ENCODE measurements at places on chromosomes 7 and 10.

DNA sequence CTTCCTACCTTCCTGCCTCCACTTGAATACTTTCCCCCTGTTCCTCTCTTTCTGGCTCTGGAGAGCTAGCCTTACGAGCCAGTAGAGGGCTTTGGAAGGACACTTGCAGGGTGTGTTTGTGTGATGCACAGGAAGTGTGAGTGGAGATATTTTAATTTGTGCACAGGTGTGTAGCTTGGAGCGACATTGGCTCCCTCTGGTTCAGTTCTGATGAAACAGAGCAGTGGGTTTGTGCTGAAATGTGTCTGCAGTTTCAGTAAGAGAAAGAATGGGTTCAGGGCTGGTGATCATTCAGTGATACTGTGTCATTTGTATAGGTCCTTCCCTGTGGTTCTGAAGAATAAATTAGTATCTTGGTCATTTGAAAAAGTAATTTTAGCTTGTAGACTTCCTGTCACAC is 86.9 kb downstream of the SND1 start:
- no peak for DNase-seq

DNA sequence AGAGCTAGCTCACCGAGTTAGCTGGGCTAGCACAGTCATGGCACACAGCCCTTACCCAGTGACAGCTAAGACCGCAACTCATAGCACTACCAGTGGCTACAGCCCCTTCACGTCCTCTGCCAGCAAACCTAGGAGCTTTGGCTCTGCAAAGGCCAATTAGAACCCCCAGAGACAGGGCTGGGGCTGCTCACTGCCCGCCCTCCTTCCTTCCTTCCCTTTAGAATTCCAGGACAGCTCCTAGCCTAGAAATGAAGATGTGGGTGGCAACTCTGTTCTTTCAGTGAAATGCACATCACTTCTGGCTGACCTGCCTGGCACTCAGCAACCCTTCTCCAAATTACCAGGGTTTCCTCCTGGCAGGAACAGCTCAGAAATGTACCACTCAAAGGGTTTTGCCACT is 99.9 kb downstream of the FAM53B start:
- no peak for DNase-seq

- DNase-seq: no peak
Observed at GRCh38 chr10:121469797-121470606, 128.2 kb downstream of the FGFR2 start.

DNA sequence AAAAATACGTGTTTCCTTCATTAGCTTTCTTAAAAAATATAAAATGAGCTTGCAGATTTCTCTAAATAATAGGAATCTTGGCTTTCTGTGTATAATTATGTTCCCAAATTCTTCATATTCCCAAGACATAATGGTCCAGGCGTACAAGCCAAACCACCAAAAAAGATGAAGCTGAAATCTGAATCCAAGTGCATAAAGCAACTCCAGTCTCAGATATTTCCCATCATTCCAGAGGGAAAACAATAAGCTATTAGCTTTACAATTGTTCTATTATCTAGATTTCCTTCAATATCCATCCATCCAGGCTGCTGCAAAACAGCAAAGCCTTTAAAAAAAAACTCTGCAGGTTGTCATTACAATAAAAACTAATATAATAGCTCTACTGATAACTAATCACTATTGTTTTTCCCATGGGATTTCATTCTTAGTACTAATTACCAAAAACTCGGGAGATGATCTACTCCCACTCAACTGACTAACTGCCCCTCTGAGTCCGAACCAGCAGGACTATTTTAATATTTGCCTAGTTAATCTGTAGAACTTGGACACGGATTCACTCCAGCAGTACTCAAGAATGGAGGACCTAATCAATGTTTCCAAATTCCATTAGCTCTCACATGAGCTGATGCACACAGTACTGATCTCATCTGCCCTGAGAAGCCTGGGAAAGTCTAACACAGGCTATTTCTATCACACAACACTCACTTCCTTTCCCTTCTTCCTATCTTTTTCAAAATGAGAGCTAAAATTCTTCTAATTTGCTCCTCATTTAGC is 108.9 kb upstream of the ASAH2 start:
- no peak for DNase-seq

- no peak for DNase-seq
Observed at GRCh38 chr7:67662804-67663203, 666.2 kb downstream of the TYW1 start.

DNA sequence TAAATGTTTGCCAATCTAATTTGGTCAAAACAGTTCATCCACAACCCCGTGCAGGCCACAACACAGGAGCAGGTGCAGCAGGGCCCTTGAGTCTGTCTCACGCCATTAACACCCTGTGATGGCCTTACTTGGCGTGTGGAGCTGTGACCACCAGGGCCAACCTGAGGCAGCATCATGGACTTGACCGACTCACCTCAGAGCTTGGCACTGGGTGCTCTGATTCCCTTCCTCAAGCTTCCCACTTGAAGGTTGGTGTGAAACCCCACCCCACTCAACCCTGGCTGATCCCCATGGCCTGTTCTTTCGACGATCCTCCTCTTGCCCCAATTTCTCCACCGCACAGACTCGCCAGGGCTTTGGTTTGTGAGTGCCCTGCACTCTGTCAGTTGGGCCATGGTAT is 623.1 kb downstream of the PTPRN2 start:
- DNase-seq: no peak

DNA sequence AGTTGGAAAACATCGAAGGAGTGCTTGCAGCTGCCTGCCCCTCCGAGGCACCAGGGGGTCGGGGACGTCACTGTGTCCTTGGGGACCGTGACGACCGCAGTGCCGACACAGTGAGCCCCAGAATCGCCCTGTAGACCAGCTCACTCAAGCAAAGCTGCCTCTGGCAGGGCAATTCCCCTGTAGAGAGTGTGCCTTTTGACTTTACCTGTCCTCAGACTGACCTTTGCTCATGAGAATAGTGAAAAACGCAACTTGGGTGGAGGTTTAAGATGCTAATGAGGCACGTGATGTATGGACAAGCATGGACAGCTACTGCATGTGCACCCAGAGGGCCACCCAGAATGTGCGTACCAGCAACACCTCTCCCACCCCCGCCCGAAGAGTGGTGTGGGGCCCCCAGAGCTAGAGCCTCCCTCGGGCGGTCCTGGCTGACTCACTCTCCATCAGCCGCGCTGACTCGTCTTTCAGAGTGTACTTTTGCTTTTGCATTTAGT is 271.9 kb downstream of the ADARB2 start:
- DNase-seq: no peak

DNA sequence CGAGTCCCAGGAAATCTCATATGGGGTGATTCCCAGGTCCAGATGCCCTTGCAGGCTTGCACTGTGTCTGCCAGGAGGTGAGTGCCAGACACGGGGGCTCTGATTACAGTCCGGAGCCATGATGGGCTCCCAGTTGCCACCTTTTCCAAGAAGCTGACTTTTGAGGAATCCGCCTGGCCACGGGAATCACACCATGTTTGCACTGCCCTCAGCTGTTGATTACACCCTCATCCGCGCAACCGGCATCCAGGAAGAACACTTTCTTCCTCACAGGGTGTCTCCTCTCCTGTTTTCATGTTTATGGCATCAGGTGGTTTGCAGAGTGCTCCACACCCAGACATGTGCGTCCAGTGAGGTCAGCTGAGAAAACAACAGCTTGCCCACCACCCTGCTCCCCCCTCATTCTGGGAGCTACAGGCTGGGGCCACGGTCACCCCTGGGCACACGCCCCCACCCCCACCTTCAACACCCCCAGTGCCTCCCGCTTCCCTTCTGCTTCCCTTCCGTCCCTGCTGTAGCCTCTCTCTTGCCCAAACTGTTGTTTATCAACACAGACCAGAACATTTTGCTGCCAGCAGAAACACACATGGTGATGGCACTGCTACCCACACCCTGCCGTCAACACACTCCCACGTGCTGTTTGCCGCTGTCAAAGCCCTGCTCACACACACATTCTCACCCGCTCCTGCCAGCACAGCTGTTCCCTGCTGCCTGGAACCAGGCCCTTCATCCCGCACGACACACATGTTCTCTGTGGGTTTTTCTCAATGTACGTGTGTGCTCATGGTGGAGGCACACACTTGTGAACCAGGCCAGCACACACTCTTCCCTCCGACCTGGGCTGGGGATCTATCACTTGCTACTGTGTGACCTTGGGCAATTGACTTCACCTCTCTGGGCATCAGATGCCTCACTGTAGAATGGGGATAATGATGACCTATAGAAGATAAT is 35.8 kb downstream of the DDIT4 start:
- DNase-seq: no peak
